ENCODE measurements at places on chromosomes 11 and 22.

DNA sequence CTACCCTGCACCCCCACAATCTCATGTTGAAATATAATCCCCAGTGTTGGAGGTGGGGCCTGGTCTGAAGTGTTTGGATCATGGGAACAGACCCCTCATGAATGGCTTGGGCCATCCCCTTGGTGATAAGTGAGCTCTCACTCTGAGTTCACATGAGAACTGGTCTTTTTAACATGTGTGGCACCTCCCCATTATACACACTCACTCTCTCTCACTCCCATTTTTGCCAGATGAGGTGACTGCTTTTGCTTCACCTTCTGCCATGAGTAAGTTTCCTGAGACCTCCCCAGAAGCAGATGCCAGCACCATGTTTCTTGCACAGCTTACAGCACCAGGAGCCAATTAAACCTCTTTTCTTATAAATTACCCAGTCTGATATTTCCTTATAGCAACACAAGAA, 32.1 kb upstream of the DRD2 start:
- DNase-seq: peak; percentile 34

- no peak for DNase-seq
Measured at GRCh38 chr11:33195462-33196173, 34.3 kb upstream of the CSTF3 start.

- no peak for DNase-seq
Measured at GRCh38 chr11:70574725-70575347, 176.5 kb downstream of the CTTN start.

DNA sequence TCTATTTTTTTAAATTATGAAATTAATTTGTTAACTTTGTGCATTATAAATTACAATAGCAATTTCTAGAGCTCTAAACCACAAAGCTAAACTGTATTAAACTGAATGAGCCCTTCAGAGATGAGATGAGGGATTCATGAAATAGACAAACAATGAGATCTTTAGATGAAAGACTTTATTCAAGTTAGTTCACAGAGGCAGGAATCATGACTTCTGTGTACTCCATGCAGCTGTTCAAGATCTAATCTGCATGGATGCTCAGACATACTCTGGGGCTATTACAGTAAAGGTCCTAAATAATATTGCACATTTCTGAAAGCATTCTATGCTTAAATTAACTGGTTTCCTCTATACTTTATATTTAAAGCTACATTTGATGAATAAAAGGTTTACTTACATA, 122.7 kb downstream of the FCHSD2 start:
- no peak for DNase-seq

- DNase-seq: peak; percentile 21
Measured at GRCh38 chr11:118609380-118610224, 2.2 kb downstream of the PHLDB1 start.

DNA sequence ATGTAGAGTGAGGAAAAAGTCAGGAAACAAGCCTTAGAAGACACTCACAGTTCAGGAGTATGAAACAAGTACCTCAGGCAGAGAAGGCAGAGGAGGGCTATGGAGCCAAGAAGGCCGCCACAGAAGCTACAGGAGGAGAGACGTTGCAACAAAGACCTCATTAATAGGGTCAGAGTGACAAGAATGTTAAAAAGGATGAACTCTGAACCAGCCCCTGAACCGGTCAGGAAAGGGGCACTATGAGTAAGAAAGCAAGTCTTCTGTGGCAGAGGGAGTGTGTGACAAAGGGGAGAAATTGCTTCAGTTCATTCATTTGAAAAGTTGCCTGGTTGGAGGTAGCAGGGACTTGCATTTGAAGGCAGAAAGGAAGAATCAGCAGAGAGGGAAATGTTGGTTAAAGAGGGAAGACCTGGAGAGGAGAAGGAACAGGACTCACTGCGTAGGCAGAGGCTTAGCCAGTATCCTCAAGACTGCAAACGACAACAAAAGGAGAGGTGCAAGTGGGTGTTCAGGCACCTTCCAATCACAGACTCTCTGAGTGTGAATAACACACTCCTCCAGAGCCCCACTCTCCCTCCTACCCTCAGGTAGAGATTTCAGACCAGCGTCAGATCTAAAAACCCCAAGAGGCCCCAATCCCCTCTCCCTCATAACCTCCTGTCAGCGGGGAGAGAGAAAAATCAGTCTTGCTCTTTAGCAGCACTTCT, 15.4 kb downstream of the TAGLN start:
- no peak for DNase-seq

DNA sequence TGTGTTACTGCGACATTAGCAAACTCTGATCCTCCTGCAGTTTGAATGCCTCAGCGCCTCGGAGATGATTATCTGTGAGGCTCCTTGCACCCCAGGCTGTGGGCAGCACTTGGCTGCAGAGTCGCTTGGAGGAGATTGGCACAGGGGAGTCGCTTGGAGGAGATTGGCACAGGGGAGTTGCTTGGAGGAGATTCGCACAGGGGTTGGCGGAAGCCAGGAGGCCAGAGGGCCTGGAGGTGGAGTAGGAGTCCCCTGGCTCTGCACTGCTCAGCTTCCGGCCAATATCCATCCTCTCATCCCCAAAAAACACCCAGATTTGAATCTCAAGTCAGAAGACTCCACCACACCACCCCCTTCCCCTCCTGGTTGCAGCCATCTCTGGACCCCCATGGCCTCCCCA, 192.6 kb upstream of the NECTIN1 start:
- no peak for DNase-seq

- no peak for DNase-seq
Measured at GRCh38 chr11:87859636-87860035, 315.6 kb downstream of the RAB38 start.

GRCh38 chr11:117814766-117815261, 9.7 kb downstream of the FXYD2 start:
- no peak for DNase-seq

- DNase-seq: no peak
Measured at GRCh38 chr11:14190992-14191778, 167.8 kb downstream of the RRAS2 start.

DNA sequence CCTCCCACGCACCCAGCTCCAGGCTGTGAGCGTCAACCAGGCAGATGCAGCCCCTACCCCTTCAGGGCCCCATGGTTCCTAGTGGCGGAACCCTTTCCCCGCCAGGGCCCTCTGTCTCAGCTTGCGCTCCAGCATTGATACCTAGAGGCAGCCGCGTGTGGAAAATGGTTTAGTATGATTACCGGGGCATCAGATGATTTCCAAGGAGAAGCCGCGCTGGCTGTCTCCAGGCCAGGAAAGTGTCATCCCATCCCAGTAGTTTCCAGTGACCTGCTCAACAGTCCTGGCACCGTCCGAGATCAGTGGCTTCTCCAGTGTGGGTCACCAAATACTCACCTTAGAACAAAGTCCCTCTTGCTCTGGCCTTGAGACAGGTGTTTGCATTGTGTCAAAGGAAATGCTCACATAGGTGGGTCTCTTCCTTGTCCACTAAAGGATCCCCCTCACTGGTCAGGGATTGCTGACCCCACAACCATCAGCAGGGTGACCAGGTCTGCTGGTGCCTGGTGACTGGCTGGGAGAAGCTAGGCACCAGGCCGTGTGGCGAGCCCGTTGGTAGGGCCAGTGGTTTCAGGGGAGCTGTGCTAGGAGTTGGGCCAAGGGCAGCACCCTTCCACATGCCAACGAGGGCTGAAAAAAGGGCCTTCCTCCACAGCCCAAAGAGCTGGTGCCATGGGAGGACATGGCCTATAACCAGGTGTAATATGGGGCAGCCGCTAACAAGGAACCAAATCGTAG, 109.4 kb downstream of the MORC2 start:
- DNase-seq: no peak

GRCh38 chr11:83678831-83679584, 392.8 kb upstream of the CCDC90B start:
- no peak for DNase-seq

DNA sequence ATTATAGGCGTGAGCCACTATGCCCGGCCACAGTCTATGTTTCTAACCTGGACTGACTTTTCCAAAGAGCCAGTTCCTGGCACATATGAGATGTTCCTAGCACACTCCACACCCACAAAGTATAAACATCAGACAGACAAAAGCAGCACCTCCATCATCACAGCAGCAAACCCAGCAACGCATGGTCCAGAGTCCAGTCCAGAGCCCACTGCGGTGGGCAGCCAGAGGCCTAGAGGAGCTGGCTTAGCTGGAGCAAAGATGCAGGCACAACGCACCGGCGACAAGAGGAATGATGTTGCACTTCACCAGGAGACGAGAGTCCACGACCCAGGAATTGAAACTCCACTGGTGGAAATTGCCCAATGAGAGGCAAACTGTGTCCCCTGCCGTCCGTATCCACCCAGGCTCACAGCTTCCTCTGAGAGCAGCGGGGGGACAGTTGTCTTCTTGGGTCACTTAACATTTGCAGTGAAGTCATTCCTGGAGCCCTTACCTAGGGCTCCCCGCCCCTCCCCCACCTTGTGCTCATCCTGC, 36.6 kb downstream of the RPS6KA4 start:
- no peak for DNase-seq

DNA sequence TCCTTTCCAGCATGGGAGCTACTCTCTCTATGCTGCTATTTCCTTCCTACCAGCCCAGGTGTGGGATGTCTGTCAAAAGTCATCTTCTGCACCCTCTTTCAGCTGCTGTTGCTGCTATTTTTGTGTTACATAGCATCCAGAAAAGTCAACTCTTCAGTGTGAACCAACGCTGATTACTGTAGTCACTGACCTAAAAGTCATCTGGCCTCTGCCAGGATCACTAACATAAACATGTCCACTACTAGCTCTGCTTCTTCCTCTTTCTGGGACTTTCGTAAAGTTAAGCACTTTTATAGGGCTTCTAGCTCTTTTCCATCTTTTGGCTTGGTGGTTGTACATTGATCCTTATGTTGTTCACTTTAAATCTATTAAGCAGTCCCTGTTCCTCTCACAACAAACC, 90.2 kb upstream of the CARD18 start:
- DNase-seq: no peak

GRCh38 chr11:120956710-120957495, 67.0 kb upstream of the TBCEL start:
- no peak for DNase-seq

DNA sequence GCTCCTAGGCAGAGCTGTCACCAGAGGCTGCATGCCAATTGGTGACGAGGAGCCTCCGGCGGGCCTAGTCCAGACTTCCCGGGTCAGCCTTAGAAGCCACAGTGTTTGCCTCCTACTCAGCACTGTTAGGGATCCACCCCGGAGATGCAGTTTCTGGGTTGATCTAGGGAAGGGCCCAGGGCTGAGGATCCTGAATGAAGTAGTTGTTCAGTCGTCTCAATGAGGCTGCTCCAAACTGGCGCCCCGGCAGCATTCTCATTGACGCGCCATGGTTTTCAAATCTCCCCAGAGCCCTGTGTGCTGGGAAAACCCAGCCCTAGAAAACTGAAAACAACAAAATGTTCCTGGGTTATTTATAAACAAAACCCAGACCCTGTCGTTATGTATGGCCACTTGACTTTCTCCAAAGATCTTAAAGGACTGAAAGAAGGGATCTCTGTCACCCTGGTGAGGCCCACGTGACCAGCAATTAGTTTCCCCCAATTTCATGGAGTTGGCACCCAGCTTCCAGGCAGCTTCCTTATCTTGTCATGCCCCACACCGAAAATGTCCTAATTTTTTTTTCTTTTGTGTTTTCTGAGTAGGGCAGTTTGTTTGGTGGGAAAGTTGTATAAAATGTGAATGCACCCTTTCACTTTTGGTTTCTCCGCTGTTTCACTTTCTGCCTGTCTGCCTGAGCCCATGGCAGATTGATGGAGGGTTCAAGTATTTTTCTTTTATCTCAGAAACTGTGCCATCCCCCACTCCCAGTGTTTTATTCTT, 2.0 kb upstream of the EHD1 start:
- DNase-seq: peak; percentile 69

GRCh38 chr11:65430406-65431217, 8.0 kb downstream of the NEAT1 start:
- DNase-seq: no peak

- no peak for DNase-seq
Measured at GRCh38 chr11:44017443-44018126, 30.2 kb upstream of the ACCSL start.

- no peak for DNase-seq
Measured at GRCh38 chr22:48333323-48333763, 1494.3 kb downstream of the BRD1 start.

- no peak for DNase-seq
Measured at GRCh38 chr11:72953637-72954036, 139.4 kb downstream of the ATG16L2 start.

DNA sequence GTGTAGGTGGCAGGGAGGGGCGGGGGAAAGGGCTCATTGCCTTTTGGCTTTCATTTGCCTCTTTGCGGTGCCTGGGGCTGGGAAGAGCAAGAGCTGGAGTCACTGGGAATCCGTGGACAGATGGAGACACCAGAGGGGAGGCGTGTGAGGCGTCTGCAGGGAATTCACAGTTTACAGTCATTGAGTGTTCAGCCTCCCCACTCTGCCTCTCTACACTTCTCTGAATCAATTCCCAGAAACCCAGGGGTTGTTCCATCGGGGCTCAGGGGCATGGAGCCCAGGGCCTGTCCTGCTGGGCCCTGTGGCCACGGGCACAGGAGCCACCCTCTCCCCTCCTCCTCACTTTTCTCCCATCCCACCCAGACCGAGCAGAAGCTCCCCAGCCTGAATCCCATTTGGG, 160.5 kb upstream of the NAV2 start:
- no peak for DNase-seq

DNA sequence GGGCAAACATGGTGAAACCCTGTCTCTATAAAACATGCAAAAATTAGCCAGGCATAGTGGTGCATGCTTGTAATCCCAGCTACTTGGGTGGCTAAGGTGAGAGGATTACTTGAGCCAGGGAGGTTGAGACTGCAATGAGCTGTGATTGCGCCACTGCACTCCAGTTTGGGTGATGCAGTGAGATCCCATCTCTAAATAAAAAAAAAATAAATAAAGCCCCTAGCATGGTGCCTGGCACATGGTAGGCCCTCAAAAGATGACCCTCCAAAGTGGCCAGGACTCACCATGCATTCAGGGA, 74.6 kb downstream of the PTPRJ start:
- no peak for DNase-seq

DNA sequence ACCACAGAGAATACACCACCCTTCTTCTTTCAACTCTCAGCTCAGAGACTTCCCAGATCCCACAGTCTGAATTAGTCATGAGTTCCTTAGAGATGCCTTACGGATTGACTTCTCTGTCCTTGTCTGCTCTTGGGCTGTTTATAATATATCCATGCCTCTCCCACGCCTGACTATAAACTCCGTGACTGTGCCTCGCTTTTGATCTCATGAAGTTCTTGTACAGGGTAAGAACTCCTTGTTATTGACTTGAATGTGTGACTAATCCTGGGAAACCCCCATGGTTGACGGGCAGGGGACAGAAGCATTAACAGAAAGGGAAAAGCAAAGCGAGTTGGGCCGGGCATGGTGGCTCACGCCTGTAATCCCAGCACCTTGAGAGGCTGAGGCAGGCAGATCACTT, 62.4 kb upstream of the POU2AF1 start:
- peak; percentile 92 for DNase-seq

All from RPMI7951 (cell line).